ENCODE measurements at places on chromosomes 2 and 18.

- DNase-seq, result no peak
These were observed 2146.1 kb upstream of the CELF4 start for GRCh38 chr18:39711701-39712100.

DNA sequence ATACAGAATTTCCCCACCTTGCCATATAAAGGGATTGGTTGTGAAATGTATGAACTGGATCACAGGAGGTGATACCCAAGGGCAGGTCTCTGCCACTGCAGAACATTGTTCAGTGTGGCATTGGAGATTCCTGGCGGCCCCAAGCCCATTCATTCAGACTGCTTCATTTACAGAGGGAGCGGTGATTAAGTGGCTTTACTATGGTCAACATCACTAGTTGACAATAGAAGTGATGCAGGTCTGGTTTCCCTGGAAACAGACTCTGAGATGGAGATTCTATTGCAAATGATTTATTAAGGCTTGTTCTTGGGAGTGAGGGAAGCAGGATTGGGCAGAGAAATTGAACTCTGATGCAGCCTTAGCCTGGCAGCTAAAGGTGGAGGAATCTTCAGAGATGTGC lies 62.4 kb downstream of the ZDBF2 start:
- no peak for DNase-seq

GRCh38 chr2:220473611-220474010 lies 846.2 kb downstream of the SLC4A3 start:
- no peak for DNase-seq

GRCh38 chr2:9972621-9973479 lies 21.4 kb downstream of the GRHL1 start:
- DNase-seq, result no peak

DNA sequence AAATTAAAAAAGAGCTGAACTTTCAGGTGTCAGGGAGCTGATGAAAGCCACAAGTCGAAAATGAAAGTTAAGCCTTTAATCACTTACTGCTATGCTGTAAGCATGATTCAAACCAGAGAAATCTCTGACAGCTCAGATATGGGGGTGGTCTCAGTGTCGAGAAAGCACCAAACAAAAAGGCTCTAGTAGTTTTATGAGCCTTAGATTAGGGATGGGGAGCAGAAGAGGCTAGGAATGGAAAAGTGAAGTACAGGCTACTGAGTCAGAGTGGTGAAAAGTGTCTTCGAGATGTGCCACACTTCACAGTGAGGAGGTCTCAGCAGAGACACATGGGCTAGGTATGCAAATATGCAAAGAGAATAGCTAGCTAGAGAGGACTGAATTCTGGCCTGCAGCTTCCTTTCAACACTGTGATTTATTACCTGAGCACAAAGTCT lies 482.2 kb downstream of the SPAG16 start:
- DNase-seq, result no peak

GRCh38 chr2:108067820-108068405 lies 81.6 kb downstream of the SLC5A7 start:
- no peak for DNase-seq

DNA sequence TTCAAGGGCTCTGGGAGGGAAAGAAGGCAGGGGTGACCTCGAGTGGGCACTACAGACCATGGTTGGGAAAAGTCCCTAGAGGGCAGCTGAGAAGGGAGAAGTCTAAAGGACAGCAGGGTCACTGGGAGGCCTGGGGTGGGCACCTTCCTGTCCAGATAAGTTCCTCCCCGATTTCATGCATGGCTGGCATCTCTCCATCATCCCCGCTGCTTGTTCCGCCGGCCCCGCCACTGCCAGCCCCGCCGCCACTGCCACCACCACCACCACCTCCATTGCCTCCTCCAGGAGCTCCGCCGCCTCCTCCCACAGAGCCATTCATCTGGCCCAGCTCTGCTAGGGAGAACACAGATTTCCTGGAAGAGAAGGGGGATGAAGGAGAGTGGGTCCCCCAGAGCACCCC lies 53.6 kb downstream of the MTHFD2 start:
- no peak for DNase-seq

DNA sequence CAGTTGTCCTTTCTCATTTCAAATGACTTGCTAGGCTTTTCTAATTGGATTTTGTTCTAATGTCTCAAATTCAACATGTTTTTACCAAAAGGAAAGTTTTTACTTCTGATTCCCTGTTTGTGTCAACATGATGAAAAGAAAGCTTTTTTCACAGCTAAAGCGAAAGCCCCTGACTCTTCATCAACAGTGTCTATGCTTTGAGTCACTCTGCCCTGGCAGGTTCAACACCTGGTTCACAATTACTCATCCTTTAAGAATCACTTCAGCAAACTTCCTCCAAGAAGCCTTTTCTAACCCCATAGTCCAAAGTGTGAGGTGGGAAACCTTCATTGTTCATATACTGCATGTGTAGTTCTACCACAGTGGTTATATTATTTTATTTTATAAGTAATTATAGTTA lies 7.6 kb upstream of the DSG2 start:
- DNase-seq, result no peak

DNA sequence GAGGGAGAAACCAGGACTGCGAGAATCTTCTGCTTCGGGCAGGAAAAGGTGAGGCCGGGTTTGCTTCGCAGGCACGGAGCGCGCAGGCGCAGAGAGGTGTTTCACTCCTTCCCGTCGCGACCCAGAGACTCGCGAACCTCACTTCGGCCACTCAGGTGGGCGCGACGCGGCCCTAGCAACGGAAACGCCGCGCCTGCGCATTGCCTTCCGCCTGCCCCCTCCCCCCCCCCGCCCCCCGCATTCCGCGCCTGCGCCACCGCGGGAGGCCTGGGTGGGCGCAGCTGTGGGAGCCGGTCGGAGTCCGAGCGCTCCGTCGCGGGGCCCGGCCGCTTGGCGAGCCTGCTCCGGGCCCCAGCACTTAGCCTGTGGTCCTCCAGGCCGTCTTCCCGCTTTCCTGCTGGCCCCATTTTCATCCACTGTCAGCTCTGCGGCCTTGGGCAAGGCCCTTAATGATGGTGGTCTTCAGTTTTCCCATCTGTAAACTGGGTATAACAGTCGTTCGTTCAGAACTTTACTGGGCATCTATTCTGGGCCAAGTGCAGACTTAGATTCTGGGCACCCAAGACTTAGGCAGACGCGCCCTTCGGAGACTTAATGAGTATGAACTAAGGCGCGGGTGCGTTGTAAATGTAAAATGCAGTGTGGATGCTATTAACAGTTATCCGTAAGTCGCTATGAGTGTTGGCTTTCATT lies 62.1 kb upstream of the ACKR3 start:
- no peak for DNase-seq

DNA sequence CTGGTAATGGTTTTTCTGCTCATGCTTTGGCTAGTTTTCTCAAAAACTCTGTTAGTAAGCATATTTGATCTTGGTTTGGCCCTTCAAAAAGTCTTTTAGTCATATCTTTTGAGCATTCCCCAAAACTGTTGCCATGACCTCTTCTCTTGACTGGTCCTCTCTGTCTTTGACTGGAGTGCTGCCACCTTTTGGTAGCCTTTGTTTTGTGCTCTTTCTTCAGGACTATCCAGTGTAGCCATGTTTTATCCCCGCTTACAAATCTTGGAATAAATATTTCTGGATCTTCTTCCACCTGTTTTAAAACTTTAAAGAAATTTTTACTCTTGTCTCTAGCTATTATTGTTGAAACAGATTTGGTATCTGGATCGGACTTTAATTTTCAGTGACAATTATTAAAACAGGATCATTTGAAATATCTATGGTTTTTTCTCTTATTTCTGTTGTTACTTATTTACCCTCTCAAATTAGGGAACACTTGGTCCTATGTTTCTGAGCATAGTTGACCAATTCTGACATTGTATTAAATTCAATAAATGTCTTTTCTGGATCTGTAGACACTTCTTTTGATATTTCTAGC lies 965 bp upstream of the ELOA2 start:
- no peak for DNase-seq

- DNase-seq, result no peak
These were observed 5.1 kb upstream of the RAB27B start for GRCh38 chr18:54822872-54823845.

Data from cortex of kidney (tissue), 1 donor.